T-helper 17 cell (primary cell): ENCODE measurements at places on chromosomes 4 and X. TPM values are rescaled to one million over a fixed set of nuclear protein-coding genes. Genes with fewer than 3 reads are reported as not detected.

The MTMR8 gene
- total RNA-seq: 3.1 TPM

The NDNF gene
- total RNA-seq: not detected

The ZNF674 gene
- total RNA-seq: 1.6 TPM

The SMARCA1 gene
- total RNA-seq: 0.07 TPM

The TMSB15B gene
- 7.2 TPM for total RNA-seq

The SHOX gene
- total RNA-seq: not detected

The PDCL2 gene
- not detected for total RNA-seq

The PRRG3 gene
- total RNA-seq: not detected

The ASB5 gene
- total RNA-seq: not detected

The ZCCHC13 gene
- total RNA-seq: not detected

The MAOA gene
- total RNA-seq: 0.10 TPM
